CD4-positive, CD25-positive, alpha-beta regulatory T cell (primary cell): ENCODE measurements at places on chromosomes 7 and 10.

DNA sequence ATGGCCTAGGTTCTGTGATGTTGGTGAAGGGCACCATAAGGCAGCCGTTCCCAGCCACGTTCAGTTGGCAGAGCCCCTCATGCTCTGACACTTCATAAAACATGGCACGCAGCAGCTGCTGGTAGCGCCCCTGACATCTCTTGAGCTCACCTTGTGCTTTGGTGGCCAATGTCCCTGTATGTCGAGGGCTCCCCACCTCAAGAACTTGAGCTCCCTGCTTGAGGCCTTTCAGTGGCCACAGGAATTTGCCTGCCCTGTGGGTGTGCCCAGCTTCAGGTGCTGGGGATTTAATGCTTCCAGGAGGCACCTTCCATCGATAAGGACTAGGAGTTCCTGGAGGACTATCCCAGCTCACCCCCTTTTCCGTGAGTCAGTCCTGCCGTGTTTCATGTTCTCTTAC, 9.5 kb upstream of the ZNF32 start:
- DNase-seq = no peak

DNA sequence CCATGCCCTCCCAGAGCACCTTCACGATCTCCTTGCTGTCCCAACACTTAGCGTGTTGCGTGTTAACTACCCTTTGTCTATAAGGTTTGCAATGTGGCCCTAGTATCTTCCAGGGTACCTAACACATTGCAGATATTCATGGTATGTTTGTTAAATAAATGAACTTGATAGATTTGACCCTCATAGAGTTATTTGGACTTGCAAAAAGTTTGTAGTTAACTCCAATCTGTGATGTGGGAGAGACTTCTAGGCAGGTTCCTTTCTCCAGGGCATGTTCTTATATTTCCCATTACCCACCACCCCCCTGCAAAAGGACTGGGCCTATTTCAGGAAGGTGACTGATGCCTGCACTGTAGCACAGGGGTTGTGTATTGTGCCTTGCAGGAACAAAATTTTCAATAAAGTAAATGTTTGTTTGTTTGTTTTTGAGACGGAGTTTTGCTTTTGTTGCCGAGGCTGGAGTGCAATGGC, 612 bp downstream of the HILPDA start:
- DNase-seq = no peak

DNA sequence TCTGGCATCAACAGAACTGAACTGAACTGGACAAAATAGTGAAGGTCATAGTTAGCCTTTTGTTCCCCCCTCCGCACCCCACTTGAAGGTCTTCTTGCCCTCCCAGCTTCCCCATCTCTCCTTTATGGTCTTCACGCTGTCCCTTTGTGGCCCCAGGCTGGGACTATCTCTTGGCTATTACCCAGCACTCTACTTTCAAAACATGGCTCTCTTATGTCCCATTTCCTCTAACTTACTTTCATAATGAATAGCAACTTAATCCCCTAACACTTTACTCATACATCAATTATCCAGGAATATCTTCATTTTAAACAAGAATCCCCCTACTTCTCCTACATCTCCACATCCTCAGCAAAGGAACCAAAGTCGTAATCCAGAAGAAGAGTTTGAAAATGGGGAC, 135.3 kb upstream of the ITGB1 start:
- no peak for DNase-seq

- no peak for DNase-seq
Measured at GRCh38 chr10:98000346-98000745, 30.1 kb downstream of the CRTAC1 start.

DNA sequence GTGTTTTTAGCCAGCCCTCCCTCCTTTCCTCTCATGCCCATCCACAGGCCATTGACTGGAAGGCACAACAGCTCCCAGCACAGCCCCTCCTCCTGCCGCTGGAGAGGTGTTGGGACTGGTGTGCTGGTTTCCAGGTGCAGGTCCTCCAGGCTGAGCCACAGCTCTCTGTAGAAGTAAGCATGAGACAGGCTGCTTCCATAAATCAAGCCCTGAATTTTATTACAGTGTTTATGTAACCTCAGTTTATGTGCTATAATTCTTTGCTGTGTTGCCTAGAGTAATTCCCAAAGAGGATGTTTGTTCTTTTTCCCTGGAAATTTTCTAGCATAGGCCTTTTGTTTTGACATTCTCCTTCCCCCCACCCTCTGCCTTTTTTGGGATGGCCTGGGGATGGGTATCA, 445.8 kb downstream of the AUTS2 start:
- DNase-seq = no peak

DNA sequence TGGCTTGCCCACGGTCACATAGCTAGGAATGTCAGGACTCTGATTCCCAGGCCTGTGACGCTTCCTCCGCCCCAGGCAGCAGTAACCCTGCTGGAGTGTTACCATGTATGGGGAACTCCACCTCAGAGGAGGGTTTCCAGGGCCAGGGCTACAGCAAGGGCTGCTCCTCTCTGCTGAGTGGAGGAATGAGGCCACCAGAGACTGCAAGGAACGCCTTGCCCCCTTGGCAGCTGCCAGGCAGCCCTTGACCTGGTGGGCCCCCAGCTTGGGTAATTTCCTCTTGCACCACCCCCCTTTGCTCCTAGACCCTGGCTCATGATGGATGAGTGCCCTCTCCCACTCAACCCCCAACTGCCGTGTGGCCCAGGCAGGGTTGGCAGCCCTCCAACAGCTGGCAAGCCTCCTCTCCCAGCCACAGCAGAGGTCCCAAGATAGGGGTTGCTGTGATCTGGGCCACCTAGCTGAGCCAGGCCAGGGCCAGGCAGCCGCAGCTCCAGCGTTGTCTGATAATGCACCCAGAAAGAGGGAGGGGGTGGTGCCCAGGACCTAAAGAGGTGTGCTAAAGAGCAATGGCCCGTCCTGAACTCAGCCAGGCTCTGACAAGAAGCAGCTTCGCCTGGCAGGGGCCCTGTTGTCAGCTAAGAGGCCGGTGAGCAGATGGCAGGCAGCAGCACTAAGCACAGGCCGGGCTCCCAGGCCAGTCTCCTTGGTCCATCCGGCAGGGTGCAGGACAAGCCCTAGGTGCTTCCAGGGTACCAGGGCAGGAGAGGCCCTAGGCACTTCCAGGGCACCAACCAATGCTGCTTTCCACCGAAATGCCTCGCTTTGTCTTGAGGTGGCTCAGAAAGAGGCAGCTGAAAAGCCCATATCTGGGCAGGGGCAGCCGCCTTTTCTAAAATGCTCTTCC, 35.4 kb downstream of the DRGX start:
- DNase-seq = no peak

DNA sequence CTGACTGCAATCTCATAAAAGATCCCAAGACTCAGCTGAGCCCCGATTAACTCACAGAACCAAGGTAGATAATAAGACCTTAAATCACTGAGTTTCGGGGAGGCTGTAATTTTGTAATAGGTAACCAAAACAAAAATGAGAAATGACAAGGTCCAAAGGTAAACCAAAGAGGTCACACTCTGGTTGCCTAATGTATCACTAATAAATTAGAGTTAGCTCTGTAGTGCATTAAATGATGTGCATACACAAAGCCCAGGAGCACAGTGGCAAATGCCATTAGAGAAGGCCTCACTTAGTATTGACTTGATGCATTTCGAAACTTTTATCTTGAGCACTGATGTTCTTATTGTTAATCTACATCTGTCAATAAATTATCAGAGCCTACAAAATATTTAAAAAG, 237.7 kb upstream of the CCDC6 start:
- no peak for DNase-seq

GRCh38 chr7:35816514-35816913, 15.7 kb downstream of the SEPTIN7 start:
- no peak for DNase-seq

- no peak for DNase-seq
Measured at GRCh38 chr10:131212763-131213325, 98.7 kb downstream of the TCERG1L start.

- no peak for DNase-seq
Measured at GRCh38 chr7:99949645-99950228, 20.3 kb upstream of the GJC3 start.

- no peak for DNase-seq
Measured at GRCh38 chr7:47154791-47155190, 427.1 kb downstream of the TNS3 start.

GRCh38 chr10:20622531-20623211, 274.4 kb downstream of the NEBL start:
- no peak for DNase-seq

DNA sequence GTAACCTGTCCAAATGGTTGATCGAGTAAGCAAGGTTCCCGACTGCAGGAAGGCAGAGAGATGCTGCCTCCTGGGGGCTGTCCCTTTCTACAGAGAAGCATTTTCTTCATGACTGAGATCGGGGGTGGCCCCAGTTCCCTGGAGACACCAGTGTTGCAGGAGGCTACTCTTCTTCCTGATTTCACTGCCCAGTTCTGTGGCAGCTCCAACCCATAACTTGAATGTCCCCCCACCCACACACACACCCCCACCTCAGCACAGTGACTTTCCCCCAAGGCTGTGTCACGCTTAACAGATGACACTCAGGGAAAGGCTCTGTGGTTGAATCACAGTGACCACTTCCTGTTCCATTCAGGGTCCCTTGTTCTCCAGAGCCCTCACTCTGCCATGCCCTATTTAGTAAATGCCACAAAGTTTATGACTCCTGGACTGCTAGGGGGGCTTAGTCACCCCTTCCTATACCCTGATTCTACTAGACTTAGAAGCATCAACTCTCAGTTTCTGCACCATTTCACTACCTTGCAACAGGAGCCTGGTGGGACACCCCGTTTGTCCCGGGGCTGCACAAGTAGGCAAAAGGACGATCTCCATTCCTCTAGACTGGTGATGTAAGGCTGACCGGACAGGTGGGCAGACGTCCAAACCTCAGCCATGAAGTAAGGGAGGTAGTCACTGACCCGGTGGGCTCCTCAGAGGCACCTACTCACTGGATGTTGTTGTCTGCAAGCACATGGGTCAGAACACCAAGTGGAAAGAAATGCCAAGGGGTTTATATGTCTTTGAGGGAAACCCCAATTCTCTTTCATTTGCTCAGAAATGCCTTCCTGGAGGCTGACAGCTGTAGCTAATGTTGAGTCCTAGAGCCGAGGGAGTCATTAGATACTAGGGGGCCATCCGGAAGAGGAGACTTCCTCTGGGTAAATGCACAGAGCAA, 31.3 kb upstream of the SMC3 start:
- peak; percentile 10 for DNase-seq

DNA sequence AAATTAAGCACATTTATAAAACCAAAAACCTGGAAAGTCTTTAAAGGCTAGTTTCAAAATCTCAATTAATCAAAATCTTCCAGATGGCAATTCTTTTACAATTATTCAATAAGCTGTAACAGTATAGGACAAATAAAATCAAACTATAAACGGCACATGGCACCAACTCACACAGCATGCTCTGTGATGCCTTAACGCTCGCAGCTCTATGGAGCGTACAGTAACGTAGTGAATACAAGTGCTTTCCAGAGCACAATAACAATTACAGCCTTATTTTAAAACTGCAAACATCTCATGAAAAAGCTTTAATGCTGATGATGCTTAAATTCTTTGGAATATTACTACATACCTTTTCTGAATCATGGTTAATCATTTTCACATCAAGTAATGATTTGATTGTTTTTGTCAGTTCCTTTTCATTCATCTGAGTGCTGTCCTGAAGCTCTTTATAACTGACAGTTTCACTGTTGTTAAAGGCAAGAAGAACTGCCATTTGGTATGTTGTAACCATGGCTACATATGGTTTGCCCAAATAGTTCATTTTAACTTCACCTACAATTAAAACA, 74.2 kb downstream of the CUL2 start:
- no peak for DNase-seq
